ENCODE measurements at places on chromosomes 16 and 17.

DNA sequence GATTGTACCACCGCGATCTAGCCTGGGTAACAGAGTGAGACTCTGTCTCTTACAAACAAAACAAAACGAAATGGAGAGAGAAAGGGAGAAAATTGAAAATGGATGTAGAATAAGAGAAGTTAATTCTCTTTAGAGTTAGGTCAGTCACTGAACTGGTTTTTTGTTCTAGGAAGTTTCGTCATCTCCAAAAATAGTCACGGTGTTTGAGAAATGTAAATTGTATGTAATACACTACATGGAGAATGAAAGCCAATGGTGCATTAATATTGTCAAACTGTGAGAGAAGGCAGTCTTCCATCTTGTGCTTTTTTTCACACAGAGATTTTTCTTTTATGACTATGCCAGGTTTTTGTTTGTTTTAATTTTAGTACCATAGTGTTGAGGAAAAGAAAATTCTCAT is 145.9 kb downstream of the BCAS3 start:
- no peak for DNase-seq

- DNase-seq, result peak; percentile 26
Observed at GRCh38 chr16:50282955-50283631, 16.7 kb downstream of the ADCY7 start.

- DNase-seq, result no peak
Observed at GRCh38 chr16:48597563-48598387, 12.2 kb downstream of the N4BP1 start.

DNA sequence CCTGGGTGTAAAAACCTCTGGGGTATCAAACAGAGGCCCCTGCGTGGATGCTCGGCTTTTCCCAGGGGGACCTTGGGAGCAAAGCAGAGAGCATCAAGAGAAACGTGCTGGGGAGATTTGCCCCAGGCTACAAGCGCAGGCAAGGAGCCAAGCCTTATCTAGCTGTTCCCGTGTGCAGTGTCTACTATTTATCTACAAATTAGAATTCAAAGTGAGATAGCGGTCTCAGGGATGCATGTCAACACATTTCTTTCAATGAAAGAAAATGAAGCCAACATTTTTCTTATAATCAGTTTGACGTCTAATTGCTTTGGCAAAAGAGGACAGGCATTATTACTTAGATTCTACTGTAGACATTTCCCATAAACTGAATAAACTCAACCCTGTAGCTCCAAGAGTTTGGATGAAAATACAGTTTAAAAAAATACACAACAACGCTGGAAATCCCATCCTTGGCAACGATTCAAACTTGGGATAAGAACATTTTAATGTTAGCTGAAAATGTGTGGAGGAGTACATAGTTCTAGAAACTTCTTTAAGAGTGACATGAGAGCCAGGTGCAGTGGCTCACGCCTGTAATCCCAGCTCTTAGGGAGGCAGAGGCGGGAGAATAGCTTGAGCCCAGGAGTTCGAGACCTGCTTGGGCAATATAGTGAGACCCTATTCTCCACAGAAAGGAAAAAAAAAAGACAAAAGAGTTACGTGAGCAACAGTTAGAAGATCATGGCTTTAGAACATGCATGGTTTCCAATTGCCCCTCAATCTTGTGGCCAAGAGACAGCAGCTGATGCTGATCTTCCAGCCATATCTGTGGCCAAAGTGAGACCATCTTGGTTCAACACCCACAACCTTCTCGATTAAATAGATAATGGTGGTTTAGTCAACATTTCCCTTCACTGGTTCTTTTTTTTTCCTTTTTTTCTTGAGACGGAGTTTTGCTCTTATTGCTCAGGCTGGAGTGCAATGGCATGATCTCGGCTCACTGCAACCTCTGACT is 7.2 kb downstream of the SPNS3 start:
- peak; percentile 8 for DNase-seq

DNA sequence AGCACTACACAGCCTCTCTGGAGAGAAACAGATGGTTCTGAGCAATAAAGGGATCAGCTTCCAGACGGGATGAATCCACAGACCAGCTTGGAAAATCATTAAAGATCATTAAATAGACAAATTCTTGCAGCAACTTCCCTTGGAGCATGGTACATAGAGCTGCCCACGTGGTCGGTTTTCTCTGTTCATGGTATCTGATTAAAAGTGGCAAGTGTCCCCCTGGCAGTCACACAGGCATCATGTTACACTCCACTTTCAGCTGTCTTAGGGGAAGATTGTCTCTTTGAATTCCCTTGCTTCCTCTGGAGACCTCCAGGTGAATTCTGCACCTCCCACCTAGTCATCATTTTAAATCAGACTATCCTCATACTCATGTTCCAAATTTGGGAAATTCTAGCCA is 92.2 kb upstream of the CACNG3 start:
- no peak for DNase-seq

Data from myocyte (in vitro differentiated cells).